M059J (cell line): ENCODE measurements at places on chromosomes 2 and 18. TPM values are rescaled to one million over a fixed set of nuclear protein-coding genes. Genes with fewer than 3 reads are reported as not detected.

DNA sequence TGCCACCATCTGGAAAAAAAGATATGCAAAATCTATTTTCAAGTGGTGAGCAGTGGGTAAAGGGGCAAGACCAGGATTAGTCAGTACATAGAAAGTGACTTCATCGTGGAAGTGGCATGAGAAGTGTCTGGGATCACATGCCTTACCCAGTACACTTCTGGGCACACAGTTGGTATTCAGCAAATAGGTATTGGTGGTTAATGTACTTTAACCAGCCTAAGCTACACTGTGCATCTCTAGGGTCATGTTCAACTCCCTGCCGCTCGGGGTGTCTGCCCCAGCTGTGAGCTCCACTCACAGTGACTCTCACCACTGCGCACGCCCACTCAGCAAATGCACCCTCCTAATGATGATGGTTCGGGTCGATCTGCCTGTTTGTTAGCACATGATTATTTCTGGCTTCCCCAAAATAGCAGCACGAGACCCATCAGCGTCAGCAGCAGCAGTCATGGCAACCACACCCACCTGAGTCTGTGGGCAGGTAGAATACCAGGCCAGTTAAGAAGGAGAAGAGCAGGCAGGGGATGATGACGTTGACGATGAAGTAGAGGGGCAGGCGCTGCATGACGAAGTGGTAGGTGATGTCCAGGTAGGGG, 11.1 kb downstream of the CHRNA1 start:
- DNase-seq = no peak

- no peak for DNase-seq
Observed at GRCh38 chr2:81706856-81707255, 1402.3 kb upstream of the LRRTM1 start.

- DNase-seq = no peak
Observed at GRCh38 chr2:166957686-166958085, 69.4 kb downstream of the XIRP2 start.

DNA sequence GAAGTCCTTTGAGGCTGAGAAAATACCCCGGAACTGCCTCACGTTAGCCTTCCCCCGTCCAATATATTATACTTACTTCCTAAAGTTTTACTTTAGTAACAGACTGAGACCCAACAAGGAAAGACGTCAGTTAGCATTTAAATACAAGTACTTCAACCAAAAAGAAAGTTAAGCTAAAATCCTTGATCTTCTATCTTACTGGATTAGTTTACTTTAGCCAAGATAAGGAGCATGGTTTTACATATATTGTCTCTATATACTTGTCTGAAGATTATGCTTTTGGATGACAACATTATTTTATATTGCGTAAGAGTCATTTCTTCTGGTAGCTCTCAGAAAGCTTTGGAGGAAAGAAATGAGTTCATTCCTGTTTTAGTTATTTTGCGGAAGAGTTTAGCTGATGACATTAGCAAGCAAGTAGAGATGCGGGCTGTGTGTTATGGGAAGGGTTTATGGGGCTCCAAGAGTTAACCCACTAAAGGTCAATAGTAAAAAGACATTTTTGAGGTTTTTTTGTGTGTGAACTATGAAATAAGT, 532.9 kb downstream of the ZNF516 start:
- no peak for DNase-seq

DNA sequence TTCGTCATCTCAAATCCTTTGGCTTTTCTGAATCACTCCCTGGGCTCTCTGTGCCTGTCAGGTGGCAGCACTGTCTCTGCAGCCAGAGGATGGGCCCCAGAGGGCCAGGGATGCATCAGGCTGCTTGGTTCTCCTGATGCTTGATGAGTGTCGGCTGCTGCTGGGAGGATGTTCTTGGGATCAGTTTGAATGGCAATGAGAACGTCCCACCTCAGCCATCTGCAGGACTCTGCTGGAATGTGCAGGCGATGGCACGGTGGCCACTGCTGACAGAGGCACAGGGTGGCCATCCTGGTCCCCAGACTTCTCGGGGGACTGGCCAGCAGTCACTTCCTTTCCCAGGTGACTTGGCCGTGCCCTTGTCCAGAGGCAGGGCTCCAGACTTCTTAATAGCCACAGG, 146.0 kb downstream of the FAM210A start:
- no peak for DNase-seq

The GALR1 gene
- total RNA-seq = not detected in 2 replicates

- DNase-seq = no peak
Observed at GRCh38 chr2:72815655-72816278, 10.1 kb downstream of the EXOC6B start.

DNA sequence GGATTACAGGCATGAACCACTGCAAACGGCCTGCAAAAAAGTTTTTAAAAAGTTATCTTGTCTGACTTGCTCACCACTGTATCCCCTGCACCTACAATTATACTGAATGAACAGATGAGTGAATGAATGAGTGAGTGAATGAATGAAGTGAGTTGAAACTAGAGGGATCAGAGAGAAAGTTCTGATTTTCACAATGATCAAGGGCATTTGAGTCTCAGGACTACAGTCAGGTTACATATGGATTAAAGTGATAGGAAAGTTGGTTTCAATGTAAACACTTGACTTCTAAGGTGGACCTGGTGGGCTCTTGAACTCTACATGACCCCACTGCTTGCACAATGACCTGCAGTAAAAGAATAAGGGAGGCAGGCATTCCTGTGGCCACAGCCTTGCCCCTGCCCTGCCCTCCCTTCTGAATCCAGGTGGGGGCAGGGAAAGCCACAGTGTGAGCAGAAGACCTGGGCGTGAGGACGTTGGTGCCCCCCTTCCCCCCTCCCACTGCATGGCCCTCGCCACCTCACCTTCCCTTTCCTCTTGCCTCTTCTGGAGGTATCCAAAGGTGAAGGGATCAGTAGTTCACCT, 10.7 kb downstream of the C2orf80 start:
- DNase-seq = peak; percentile 34

DNA sequence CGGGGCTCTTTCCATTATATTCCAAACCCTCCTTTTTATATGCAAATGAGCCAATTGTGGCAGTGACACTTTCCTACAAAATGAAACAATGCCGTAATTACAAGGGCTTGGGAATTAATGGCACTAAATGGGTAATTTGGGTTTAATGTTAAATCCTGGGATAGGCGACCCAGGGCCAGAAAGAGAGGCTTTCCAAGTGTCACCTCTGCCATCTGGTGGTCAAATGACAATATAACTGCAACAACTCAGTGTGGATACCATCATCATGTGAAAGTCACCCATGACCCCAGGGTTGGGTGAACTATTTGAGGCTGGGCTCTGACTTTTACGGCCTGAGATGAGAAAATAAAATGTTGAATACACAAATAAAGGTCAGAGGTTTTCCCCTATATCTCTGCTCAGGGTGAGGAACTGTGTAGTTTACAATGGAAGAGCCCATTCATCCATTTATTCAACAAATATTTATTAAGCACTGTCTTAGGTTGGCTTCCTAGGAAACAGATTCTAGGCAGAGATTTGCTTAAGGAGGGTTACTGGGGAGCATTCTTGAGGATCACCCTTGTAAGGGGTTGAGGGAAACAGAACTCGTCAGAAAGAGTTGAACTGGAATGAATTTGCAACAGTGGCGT, 13.6 kb upstream of the THADA start:
- DNase-seq = peak; percentile 55

The SLC38A11 gene
- 0.44 and 0.62 TPM in 2 replicates for total RNA-seq

DNA sequence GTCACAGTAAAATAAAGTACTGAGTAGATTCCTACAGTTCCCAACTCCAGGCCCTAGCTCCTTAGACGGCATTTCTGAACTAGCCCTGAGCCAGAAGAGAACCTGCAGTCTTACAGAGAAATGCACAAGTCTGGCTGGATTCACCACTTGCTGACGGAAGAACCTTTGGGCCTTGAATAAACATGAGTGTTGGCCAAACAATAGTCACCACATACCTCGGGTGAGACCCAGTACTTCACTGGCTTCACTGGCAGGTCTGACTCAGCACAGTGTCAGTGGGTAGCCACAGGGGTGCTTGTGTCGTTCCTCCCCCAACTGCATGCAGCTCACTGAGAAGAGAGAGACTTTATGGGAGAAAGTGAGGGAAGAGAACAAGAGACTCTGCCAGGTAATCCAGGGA, 88.9 kb downstream of the TMEM185B start:
- DNase-seq = peak; percentile 96

DNA sequence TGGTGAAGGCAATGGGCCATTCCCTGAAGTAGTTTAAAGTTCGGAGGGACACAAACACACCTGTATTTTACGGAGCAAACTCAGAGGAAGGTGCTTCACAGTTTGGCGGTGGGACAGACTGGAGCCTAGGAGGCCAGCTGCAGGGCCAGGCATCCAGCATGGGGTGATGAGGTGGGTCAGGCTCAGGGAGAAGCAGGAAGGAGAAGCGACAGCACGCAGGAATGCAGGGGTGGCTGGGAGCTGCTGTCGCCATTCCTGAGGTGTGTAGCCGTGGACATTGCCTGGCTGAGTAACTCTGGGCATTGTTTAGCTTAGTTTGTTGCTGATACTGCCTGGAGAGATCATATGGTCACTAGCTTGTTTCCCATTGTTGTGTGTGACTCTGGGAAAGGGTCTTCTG, 35.8 kb upstream of the METTL21A start:
- no peak for DNase-seq

The EXOC6B gene
- 6.6 and 18.5 TPM in 2 replicates for total RNA-seq

DNA sequence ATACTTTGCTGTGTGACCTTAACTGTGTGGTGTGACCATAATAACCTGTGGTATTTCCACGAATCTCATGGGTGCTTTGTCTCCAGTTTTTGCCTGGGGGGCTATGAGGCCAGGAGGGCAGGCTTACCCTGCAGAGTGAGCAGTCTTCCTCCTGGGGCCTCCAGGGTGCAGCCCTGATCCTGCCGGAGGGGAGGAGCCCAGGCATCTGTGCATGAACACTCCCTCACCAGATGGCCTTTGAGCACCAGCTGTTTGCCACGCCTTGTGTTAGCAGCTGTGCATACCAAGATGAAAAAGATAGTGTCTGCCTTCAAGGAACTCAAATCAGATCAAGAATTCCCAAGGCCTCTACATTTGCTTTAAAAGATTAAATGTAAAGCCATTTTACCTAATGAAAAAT, 75.0 kb upstream of the RBM44 start:
- no peak for DNase-seq

GRCh38 chr2:158174495-158174894, 72.8 kb downstream of the UPP2 start:
- no peak for DNase-seq

The MOGAT1 gene
- not detected in 2 replicates for total RNA-seq

DNA sequence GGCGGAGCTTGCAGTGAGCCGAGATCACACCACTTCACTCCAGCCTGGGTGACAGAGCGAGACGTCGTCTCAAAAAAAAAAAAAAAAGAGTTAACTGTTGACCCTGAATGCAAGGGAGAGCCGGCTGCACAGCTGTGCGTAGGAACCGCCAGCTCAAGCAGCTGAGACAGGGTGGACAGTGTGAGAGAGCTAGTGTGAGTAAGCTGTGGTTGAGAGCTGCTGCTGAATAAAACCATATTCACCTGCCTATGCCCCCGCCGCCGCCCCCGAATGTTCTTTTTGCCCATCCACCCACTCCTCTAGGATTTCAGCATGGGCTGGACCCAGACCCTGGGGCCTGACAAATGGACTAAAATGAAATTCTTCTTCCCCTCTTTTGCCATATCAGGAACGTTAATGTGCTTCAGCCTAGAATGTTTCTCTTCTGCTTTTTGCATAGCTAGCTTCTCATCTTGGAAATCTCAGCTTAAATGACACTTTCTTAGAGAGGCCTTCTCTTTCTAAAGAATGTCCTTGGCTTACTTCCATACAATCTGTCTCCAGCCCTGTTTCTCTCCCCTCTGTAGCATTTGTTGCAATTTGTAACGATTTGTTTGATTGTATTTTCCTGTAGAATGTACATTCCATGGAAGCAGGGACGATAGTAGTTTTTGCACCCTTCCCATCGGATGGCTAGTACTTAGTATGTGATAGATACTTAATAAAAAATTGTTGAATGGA, 142.7 kb downstream of the KLHL14 start:
- DNase-seq = no peak

DNA sequence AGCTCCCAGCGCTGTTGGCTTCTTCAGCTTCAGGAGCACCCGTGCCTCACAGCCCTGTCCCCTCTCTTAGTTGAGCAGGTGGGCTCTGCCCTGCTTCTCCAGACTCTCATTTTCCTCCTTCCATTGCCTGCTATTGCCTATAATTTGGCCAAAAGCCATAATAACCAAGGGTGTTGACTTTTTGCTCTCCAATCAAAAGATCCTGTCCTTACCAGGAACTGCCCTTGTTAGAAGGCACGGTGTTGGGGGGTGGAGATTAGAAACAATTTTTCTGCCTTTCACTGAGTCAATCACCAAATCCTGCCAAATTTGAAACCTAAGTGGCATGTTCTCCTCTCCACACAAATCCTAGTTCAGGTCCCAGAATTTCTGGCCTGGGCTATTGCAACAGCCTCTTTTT, 16.7 kb upstream of the PDIA6 start:
- DNase-seq = no peak

DNA sequence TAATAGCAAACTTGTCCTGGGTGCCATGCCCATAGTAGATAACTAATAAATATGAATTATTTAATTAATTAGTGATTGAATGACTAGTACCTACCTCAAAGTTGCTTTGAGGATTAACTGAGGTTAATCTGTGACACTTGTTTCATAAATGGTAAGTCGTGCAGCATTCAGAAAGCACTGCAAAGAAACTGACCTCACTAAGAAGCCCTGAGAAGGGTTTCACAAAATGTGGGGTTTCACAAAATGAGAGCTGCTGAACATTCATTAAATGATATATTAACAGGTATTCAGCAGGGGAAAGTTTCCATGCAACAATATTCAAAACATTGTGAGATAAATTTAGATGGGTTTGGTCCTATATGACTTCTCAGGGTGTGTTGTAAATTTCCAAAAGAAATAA, 236.2 kb downstream of the OSR1 start:
- no peak for DNase-seq

DNA sequence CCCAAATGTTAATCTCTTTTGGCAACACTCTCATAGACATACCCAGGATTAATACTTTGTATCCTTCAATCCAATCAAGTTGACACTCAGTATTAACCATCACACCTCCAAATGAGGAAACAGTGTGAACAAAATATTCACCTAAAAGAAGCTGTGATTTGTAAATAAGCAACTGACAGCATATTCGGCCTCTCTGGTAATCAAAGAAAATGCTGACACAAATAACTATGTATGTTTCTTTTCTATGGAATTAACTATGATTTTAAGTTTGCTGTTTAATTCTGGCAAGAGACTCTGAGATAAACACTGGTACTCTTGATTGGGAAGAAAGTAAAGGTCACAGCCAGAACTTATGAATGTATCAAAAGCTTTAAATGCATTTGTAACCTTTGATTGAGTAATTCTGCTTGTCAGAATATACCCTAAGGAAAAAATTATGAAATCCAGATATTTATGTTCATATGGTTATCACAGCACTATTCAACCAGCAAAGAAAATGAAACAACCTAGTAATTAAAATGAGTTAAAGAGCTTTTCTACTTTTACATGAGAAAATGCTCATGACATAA, 3.6 kb upstream of the GYPC start:
- no peak for DNase-seq

DNA sequence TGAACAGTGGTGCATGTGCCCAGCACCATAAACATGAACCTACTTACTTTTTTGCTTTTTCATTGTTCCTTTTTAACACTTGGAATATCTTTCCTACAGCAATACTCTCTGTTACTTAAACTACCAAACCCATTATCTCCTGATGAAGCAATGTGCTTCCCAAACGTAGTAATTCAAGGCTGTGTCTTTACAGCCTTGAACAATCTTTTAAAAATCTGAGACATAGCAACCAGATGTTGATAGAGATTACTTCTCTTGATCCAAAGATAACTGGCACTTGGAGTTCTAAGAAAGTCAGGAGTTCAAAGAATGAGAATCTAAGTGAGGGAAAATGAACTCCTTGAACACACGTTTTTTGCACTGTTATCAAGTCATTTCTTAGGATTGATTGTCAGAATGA, 40.4 kb downstream of the ATP8B1 start:
- no peak for DNase-seq

- DNase-seq = no peak
Observed at GRCh38 chr2:219526320-219527075, 12.2 kb downstream of the ASIC4 start.
